ENCODE measurements at places on chromosomes 6 and 20.

- DNase-seq, result peak; percentile 55
These were observed 44.0 kb upstream of the DDR1 start for GRCh38 chr6:30840084-30840934.

DNA sequence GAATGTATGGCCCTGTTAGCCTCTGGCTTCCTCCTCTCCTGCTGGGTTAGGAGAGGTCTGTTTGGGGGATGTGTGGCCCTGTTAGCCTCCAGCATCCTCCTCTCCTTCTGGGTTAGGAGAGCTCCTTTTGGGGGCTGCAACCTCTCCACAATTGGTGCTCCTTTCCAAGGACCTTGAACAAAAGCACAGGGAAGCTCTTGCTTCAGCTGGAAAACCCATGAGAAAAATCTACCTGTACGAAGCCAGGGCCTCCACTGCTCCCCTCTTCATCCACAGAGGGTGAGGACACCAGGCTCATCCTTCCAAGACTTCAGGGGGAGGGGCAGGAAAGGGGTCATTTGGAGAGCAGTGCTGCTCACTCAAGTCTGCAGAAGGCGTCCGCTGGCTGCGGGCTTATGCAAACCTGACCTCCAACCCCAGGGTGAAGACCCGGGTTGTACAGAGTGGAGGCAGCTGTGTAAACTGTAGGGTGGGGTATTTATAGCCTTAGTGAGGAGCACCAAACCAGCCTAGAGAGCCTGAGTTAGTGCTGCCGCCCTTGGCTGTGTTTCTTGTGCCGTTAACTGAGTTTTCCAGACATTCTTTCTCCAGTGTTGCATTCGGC, 62.1 kb downstream of the SLC24A3 start:
- no peak for DNase-seq

GRCh38 chr6:148653138-148653776, 93.6 kb upstream of the UST start:
- no peak for DNase-seq

DNA sequence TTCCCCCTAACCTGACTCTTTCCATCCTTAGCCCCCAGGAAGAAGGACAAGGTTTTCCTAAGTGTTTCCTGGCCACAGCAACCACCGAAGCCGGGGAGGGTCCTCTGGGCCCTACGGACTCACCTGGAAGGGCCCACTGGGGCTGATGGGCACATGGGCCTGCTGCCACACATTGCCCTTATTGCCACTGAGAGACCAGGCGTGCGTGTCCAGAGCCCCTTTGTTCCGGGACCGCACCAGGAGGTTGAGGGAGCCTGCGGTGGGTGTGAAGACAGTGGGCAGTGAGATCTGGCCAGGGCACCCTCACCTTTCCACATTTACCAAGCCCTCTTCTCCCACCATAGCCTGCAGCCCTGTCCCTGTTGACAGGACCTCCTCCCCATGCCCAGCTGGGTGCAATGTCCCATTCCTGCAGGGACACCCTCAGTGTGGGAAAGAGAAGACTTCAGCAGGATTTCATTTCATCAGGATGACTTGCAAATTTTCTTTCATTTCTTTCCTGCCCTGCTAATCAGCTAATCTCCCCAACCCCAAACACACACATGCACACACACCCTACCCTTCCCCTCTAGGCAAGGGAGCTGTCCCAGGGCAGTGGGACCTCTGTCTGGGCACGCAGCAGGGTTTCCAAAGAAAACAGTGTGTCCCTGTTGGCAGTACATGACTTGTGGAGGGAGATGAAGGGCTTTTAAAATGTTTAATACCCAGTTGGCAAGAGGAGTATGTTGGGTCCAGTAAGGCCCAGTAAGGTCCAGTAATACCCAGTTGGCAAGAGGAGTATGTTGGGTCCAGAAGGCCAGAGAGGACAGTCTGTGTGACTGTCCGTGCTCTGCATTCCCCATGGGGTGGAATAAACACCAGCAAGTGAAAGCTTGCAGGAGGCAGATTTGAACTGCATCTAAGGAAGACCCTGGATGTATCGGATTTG, 59.0 kb downstream of the MDGA1 start:
- no peak for DNase-seq

GRCh38 chr6:138988469-138988834, 399 bp upstream of the REPS1 start:
- no peak for DNase-seq

GRCh38 chr6:87879132-87879861, 168.3 kb upstream of the SPACA1 start:
- no peak for DNase-seq

DNA sequence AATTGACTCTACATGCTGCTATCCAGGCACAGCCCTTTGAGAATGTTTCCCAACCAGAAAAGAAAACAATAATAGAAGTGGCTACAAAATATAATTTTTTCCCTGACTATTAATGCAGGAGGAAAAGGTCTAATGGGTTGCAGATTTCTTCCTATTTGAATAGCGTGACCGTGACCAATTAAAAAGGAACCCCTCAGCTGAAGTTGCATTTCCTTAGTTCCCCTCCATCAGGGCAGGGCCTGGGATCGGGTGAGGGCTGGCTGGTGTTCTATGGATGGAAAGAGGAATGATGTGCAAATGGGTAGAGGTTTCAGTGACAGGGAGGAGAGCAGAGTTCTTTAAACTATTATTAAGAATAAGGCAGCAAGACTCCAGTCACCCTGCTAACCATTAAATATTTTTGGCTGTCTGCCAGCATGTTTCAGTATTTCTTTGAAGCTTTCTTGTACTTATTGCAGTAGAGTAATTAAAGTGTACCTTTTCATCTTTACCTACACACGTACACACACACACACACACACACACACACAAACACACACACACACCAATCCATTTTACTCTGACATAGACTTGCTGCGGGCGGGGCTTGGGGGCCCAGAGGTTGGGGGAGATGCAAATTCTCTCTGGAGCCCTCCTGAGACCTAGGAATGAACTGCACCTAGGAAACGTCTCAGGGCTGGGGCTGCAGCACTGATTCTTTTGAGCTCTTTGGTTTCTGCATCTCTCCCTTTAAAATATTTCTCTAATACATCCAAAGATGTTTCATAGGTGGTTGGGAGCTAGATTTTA, 154.8 kb upstream of the SLC35B3 start:
- DNase-seq, result no peak

DNA sequence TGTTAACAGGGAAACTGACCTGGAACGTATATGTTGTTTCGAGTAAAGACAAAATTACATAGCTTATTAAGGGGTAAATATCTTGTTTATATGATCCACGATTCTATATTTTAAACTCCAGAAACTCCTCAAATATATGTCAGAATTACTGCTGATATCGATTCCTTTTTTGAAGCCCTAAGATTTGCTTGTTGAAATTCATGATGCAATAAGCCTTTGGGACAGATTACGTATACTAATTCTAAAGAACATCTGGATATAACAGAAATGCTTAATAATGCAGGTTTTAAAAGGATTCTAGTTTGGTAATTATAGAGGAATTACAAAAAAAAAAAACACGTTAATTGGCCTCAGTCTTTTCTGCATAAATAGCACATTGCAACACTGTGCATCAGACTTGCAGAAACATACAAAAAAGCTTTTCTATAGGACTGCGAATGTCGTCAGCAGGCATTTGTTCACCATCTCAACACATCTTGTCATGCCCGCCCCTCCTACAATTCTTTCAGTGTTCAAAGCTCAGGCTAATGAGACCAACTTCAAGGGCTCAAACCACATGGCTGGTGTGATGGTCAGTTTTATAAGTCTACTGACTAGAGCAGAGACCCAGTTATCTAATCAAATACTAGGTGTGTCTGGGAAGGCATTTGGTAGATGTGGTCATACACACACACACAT, 74.9 kb downstream of the AGPAT4 start:
- no peak for DNase-seq

GRCh38 chr6:153373869-153374268, 242.8 kb upstream of the RGS17 start:
- no peak for DNase-seq

DNA sequence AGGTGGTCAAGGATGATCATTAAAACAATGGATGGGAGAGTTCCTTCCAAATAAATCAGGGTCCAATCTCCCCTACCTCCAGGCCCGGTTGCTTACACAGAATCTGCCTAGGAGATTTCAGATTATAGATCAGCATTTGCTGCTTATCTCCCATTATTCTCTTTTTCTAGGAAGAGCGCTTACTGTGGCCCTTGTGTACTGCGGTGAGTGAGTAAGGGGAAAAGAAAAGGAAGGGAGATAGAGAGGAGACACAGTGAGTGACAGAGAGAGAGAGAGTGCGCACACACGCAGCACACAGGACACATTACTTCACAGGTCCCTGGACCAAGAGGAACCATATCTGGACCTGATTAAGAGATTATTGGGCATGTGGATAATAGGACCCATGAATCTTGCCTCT, 6.2 kb downstream of the LATS1 start:
- DNase-seq, result no peak

GRCh38 chr6:118501765-118502164, 46.3 kb upstream of the PLN start:
- DNase-seq, result no peak

- no peak for DNase-seq
These were observed 434.0 kb upstream of the JARID2 start for GRCh38 chr6:14811775-14812428.

DNA sequence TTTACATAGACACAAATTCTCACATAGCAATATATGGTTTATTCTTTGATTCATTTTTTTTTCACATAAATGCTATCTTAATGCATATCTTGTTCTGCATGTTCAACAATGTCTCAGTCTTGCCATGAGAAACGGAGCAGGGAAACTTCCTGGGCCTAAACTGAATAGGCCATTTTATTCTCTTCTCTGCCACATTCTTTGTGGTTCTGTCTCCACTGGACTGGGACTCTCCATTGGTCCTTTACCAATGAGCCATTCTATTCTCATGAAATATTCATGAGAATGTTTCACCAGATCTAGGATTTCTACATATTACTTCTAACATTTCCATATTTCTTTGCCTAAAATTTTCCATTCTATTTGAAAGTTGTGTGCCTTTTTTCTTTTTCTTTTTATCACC, 42.8 kb downstream of the LAMA2 start:
- DNase-seq, result no peak

- DNase-seq, result no peak
These were observed 119.6 kb downstream of the TSHZ2 start for GRCh38 chr20:53091789-53092188.

DNA sequence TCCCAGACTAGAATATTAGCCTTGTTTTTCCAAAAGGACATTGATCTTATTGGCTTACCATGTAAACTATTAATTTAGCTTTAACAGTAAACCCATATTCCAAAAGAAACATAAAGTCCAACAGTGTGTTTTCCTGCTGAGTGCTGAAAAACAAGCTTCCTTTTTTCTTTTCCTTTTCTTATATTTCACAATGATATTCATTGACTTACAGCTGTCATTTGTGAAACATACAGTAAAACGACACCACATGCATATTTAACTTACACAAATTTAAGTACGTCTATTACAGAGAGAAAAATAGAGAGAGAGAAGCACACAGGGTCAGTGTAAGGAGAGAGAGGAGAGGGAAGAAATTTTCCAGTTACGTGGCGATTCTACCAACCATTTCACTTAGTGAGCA, 543.9 kb upstream of the JARID2 start:
- no peak for DNase-seq

DNA sequence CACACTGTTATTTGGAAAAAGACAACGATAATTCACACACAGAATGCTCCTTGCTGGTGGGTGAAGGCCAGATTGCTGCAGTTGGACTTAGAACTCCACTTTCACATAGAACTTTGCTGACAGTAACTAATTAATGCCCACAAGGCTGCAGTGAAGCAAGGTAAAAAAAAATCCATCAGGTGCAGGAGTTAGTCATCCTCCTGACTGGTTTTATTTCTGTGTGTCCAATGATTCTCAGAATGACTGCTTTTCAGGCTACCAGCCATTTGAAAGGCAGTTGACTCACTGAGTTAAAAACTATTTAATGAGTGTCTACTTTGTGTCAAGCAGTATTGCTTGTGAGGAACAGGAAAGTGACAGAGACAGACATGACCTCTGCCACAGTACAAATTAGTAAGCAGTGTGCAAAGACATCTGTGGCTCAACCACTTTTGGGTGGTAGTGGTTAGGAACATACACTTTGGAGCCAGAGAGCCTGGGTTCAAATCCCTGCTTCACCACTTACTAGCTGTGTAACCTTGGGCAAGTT, 41.9 kb downstream of the ELOVL5 start:
- no peak for DNase-seq

DNA sequence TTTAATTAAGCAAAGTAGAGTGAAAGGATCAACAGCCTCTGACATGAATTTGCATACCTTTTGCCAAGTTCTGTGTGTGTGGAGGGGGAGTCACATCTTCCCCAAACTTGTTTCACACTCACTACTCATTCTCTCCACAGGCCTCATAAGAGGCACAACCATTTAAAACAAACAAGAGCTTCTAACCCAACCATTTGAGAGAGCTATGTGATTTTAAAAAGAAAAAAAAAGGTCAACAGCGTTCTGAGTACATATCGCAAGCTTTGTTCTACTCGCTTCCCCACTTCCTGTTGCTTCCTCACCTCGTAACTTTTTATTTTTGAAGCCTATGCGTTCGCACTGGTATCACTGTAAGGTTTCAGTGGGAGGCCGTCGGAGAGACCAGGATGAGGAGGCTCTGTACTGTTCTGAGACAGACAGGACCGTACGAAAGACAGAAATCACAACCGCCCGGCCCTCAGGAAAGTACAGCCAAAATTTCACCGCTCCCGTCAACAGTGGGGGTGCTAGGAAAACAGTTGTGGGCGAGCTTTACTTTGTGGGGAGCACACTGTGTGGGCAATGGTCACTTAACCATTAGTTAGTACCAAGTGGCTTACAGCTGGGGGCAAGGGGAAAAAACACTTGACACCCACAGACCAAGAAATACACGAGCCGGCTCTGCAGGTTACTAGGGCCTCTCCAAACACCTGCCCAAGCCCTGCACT, 61.3 kb downstream of the TRERF1 start:
- DNase-seq, result no peak

- no peak for DNase-seq
These were observed 429.7 kb upstream of the RUNX2 start for GRCh38 chr6:44898296-44898930.

GRCh38 chr6:159061805-159062563, 17.2 kb upstream of the TAGAP start:
- no peak for DNase-seq

GRCh38 chr6:44933108-44933507, 395.0 kb upstream of the RUNX2 start:
- DNase-seq, result no peak

All from posterior cingulate gyrus (tissue), 11 donors.